ENCODE measurements at places on chromosomes 3 and 15.
A peak's percentile ranks its signal among the peaks of the same experiment; 100 is the strongest.

DNA sequence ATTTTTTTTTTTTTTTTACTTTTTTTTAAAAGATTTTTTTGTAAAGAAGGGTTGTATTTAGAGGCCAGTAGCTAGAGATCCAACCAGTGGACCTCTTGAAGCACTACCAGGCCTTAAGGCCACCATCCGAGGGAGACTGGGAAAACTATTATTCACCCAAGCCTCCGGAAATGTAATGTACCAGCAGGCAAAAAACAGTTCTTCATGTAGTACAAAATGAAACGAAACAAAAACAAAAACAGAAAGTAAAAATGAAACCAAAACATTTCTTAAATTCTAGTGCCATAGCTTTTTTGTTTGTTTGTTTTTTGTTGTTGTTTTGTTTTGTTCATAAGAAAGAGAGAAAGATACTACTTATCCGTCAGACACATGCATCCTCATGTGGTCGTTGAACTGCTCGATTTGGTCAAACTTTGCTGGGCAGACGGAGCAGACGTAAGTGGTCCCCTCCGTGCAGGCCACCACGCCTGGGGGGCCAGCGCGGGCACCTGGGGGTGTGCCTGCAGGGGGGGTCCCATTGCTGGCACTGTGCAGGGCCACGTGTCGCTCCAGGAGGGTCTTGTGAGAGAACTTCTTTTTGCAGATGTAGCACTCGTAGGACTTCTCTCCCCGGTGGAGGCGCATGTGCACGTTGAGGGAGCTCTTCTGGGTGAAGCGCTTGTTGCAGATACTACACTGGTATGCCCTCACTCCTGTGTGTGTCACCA, 45.0 kb downstream of the TIGIT start:
- DNase-seq = no peak

DNA sequence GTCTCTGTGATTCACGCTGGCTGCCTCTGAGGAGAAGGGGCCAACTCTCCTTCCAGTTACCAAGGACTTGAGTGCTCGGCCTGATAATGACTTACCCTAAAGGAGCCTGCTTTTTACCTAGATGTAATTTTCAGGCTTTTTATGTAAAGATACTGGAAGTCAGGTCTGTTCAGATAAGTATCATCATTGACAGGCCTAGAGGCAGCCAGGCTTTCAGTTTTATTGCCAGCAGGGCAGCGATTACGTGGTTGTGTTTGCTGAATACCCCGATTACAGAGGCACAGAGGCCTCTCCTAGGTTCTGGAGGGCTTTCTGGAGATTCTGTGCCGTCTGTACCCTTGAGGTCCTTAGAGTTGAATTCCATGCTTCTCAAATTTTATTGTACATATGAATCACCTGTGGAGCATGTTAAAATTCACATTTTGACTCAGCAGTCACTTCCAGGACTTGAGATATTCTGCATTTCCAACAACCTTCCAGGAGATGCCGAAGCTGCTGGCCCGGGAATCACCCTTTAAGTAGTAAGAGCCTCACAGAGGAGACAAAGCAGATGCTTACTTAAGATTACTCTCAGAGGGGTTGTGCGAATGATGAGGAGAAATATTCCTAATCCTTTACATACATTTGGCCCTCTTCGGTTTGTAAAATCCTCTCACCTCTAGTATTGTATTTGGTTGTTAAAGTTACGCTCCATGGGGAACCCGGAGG, 160.1 kb upstream of the BHLHE40 start:
- DNase-seq = no peak

DNA sequence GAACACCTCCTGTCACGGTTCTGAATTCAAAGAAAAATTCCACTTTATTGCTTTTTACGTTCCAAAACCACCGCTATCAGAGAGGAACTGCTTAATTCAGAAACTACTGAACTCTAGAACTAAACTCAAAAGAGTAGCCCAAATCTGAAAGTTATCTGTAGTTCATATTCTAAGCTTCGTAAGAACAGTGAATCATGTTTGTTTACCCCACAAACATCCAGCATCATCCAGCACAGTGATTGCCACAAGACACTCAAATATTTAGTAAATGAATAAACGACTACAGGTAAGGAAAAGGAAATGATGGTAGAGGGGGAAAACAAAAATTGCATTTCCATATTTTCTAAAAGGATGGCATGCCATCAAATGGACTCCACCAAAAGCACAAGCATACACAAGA, 32.3 kb downstream of the VPS13C start:
- DNase-seq = no peak

DNA sequence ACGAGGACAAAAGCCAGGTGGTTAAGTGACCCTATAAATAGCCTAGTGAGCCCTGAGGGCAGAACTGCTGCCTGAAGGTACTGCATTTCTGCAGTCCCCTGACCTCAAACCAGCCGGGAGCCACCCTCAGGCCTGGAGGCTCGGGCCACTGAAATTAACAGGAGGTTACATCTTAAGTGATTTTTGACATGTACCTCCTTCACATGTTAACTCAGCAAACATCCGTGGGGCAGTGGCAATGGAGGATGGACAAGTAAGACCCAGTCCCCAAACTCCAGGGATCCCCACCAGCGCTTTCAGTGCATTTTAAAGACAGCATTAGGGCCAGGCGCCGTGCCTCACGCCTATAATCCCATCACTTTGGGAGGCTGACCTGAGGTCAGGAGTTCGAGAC, 26.2 kb downstream of the PSTPIP1 start:
- DNase-seq = no peak

DNA sequence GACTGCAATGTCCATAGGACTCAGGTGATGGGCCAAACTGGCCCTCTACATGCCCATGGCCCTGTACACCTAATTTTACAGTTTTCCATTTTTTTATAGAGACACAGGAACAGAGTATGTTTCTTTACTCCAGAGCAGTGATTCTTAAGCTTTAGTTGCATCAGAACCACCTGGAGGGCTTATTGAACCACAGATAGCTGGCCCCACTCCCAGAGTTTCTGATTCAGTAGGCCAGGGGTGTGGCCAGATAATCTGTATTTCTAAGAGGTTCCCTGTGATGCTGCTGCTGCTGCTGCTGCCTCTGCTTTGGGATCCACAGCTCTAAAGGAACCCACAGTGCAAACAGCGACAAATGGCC, 5.1 kb downstream of the RBP1 start:
- peak; percentile 55 for DNase-seq

DNA sequence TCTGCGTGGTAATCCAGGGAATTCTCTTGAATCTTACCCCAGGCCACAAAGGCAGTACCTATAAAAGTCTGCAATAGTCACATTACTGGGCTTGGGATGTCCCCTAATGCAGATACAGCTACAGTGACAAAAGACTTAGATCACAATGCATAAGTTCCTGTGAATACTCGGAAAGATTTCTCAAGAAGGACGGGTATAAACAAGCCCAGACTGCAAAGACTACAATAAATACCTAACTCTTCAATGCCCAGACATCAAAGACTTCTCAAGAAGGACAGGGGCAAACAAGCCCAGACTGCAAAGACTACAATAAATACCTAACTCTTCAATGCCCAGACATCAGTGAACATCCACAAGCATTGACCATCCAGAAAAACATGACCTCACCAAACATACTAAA, 50.9 kb downstream of the NUDT16 start:
- no peak for DNase-seq

DNA sequence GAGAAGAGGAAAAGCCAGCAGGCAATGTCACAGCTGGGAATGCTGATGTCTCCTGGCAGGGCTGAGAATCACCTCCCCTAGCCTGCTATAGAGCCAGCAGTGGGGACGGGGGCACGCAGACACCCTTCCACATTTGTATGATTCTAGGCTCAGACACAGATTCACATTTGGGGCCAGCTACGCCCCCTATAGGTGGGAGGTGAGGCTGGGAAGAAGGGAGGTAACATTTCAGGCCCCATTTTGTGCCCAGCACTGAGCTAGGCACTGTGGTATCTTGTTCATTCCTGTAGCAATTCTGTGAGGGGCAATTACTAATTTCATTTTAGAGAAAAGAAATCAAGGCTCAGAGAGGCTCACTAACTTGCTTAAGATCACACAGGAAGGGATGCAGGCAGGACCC, 15.9 kb upstream of the ACAD9 start:
- no peak for DNase-seq

- DNase-seq = peak; percentile 82
Measured at GRCh38 chr3:149969940-149970715, 567 bp downstream of the PFN2 start.
